H1 (cell line): ENCODE measurements at places on chromosomes 11 and 22.

DNA sequence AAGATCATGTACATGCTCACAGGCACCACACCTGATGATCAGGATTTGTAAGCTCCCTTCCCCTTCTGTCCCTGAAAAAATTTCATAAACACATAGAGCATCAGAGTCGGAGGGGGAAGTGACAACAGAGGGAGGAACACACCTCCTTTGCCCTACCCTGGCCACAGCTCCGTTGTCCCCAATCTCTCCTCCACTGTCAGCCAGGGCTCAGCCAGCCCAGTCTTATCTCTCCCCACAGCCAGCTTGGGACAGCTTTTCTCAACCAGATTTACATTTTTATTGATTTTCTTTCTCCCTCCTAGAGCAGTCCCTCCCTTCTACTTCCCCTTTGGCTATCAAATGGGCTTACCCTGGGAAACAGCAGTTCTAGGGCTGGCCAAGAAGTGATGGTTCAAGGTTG lies 32.1 kb upstream of the TPBGL start:
- DNase-seq, result no peak
- H3K27ac ChIP-seq, result no peak overlapping the region
- no peaks in the 10 kb centered on the region for H3K36me3 ChIP-seq

- DNase-seq, result peak; percentile 74
- no peaks in the 10 kb centered on the region for H3K27me3 ChIP-seq
- no peak overlapping the region for H3K27ac ChIP-seq
- H3K36me3 ChIP-seq, result no peaks in the 10 kb centered on the region
- peaks cover 19% of the 10 kb centered on the region for H3K4me1 ChIP-seq
- H3K4me3 ChIP-seq, result no peak overlapping the region
These were observed 66.3 kb downstream of the PRDM11 start for GRCh38 chr11:45212566-45213315.

DNA sequence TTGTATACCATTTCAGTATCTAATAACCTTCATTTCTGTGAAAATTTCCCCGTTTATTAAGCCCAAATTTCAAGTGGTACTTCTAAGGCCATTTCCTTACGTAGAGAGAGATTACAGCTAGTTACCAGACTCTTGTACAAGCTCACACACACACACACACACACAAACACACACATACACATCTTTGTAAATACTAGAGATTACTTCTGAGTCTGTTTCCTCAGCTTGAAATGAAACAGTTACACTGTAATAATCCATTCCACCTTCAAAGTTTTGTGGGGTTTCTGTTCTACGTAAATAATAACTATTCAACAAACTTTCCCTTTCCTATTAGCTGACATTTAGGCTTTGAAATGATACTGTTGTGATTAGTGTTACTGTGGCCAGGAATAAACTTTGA lies 6.2 kb downstream of the POGLUT3 start:
- no peak for DNase-seq
- no peak overlapping the region for H3K4me3 ChIP-seq
- H3K27ac ChIP-seq, result no peak overlapping the region
- no peaks in the 10 kb centered on the region for H3K27me3 ChIP-seq

- no peak for DNase-seq
- H3K4me1 ChIP-seq, result peaks cover 12% of the 10 kb centered on the region
- H3K36me3 ChIP-seq, result 0 out of 2 replicates have a peak, but pooled peaks cover 3% of the 10 kb centered on the region
- H3K4me3 ChIP-seq, result no peak overlapping the region
- H3K27me3 ChIP-seq, result no peaks in the 10 kb centered on the region
These were observed 20.4 kb downstream of the ADAMTS8 start for GRCh38 chr11:130407978-130408377.

DNA sequence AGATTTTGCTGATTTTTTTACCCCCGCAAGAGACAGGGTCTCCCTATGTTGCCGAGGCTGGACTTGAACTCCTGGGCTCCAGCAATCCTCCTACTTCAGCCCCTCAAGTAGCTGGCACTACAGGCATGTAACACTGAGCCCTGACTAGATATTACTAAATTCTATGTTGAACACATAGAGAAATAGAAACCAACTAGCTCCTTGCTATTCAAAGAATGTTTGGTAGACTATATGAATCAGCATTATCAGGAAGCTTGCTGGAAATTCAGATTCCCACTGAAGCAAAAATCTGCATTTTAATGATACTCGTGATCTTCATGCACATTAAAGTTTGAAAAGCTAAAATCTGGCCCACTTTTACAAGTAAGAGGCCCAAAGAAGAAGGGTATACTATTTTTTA lies 11.9 kb downstream of the TMEM41B start:
- H3K27me3 ChIP-seq, result no peaks in the 10 kb centered on the region
- 0 out of 2 replicates have a peak, but pooled peaks cover 2% of the 10 kb centered on the region for H3K4me1 ChIP-seq
- no peak overlapping the region for H3K4me3 ChIP-seq
- no peak overlapping the region for H3K27ac ChIP-seq
- peaks cover 2% of the 10 kb centered on the region; the same call in 1 of the 2 replicates for H3K36me3 ChIP-seq

GRCh38 chr22:44018594-44018993 lies 5.5 kb upstream of the PARVB start:
- no peak for DNase-seq
- no peak overlapping the region for H3K4me3 ChIP-seq
- no peaks in the 10 kb centered on the region for H3K27me3 ChIP-seq
- no peaks in the 10 kb centered on the region; the same call in 1 of the 2 replicates for H3K4me1 ChIP-seq
- no peaks in the 10 kb centered on the region for H3K36me3 ChIP-seq

GRCh38 chr22:32334660-32335365 lies 22.9 kb upstream of the RFPL3 start:
- H3K4me1 ChIP-seq, result peaks cover 13% of the 10 kb centered on the region
- no peak overlapping the region for H3K27ac ChIP-seq
- H3K36me3 ChIP-seq, result no peaks in the 10 kb centered on the region
- no peak for DNase-seq

DNA sequence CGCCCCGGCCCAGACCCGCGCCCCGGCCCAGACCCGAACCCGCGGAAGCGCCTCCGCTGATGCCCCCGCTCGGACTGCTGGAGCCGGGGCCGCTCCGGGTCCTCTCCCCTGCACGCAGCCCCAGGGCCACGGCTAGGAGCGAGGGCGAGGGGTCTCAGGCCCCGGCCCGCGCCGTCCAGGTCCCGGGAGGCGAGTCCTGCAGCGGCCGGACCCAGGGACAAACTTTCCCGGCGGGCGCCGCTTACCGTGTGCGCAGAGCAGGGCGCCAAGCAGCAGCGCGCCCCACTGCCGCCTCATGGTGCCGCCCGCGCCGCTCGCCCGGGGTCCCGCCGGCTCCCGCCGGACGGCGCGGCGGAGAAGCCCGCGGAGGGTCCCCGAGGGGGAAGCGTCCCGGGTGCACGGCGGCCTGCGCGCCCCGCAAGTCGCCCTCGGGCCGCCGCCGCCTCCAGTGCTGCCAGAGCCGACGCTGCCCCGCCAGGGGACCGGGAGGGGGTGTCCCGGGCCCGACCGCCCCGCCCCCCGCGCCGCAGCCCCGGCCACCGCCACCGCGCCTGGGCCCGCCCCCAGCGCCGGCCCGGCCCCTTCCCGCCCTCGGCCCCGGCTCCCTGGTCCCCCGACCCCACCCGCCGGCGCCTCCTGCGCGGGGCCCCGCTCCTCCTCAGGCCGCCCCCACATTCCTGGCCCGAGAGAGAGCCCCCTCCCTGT lies at the start of gene LRP4:
Gene LRP4, minus strand, starts transcription at position 468 of the 705 bp plus-strand sequence. Its CDS starts 171 bp downstream, at position 297.
- no peaks in the 10 kb centered on the region for H3K36me3 ChIP-seq
- H3K4me1 ChIP-seq, result peaks cover 12% of the 10 kb centered on the region
- peak within 1 kb of the TSS; percentile 60 for H3K4me3 ChIP-seq
- no peaks in the 10 kb centered on the region; the same call in 1 of the 2 replicates for H3K27me3 ChIP-seq
- DNase-seq, result peak; percentile 82
- no peak within 1 kb of the TSS for H3K27ac ChIP-seq
